ENCODE measurements at places on chromosomes 5 and 9.

DNA sequence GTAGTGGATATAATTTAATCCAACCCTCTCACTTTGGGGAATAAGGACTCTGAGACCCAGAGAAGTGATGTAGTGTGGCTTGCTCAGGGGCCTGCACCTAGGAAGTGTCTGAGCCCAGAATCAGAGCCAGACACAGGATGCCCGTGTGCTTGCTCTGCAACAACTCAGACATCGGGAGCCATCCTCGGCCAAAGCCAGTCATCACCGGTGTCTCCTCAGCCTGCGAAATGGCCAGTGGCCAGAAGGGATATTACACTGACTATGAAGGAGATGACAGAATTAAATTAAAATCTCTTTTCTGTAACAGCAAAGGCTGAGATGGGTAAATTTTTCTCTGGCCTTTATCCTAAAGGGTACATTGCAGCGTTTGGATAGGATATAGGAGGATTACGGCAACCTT lies 102.9 kb downstream of the MARCHF11 start:
- DNase-seq: no peak

GRCh38 chr9:10204276-10204675 lies 408.5 kb downstream of the PTPRD start:
- no peak for DNase-seq

DNA sequence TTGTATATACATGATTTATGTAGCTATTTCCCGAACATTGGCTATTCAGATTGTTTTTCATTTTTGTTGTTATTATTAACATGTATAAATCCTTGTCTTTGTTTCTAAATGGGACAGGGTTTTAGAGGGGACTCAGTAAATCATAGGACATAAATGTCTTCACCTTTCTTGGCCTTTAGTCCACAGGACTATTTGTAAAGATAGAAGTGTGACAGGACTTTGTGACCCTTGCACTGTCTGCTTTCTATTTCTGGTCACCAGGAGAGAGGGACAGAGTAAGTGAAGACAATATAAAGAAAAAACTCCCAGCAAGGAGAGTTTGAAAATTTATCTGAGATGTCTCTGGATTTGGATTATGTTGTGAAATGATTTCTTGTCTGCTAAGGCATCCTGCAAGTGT lies 78.6 kb upstream of the GOLM1 start:
- DNase-seq: no peak

GRCh38 chr5:138910546-138911185 lies 35.5 kb upstream of the LRRTM2 start:
- no peak for DNase-seq

GRCh38 chr5:40397091-40397490 lies 282.6 kb upstream of the PTGER4 start:
- no peak for DNase-seq

All from fibroblast of skin of left biceps (primary cell).